Activated T-cell treated with anti-CD3 and anti-CD28 coated beads, Interleukin-2, amount 50 U/mL, for 72 hours (primary cell): ENCODE measurements at places on chromosomes 11 and 22. TPM values are rescaled to one million over a fixed set of nuclear protein-coding genes. Genes with fewer than 3 reads are reported as not detected.

The MS4A3 gene
- not detected for total RNA-seq

The C22orf42 gene
- total RNA-seq: not detected

The COX8A gene
- total RNA-seq: 310 TPM

The SERHL2 gene
- 1.2 TPM for total RNA-seq

The ABTB2 gene
- 5.6 TPM for total RNA-seq

The NUP160 gene
- total RNA-seq: 53.9 TPM

The RASL10A gene
- total RNA-seq: 0.84 TPM

The PDE3B gene
- total RNA-seq: 92.1 TPM

The FOSL1 gene
- 11.9 TPM for total RNA-seq

The SLC1A2 gene
- 0.09 TPM for total RNA-seq

The P2RX6 gene
- 0.30 TPM for total RNA-seq

The CBLIF gene
- total RNA-seq: not detected

The NRGN gene
- total RNA-seq: 4.2 TPM

The ZPR1 gene
- 77.6 TPM for total RNA-seq

The OR2AG1 gene
- total RNA-seq: not detected

The HYLS1 gene
- 8.9 TPM for total RNA-seq

The GSTT4 gene
- total RNA-seq: not detected

The BARX2 gene
- 4.1 TPM for total RNA-seq

The LRRC32 gene
- total RNA-seq: 16.4 TPM

The GAL3ST1 gene
- total RNA-seq: 1.7 TPM

The SPON1 gene
- 0.12 TPM for total RNA-seq

The CSF2RB gene
- total RNA-seq: 1.8 TPM

The MS4A6A gene
- not detected for total RNA-seq

The DYNC2H1 gene
- 1.5 TPM for total RNA-seq

The LARGE1 gene
- 0.82 TPM for total RNA-seq

The CXCR5 gene
- total RNA-seq: 16.9 TPM

The DBX1 gene
- total RNA-seq: not detected
